ENCODE measurements at places on chromosomes 6 and 20. TPM values are rescaled to one million over a fixed set of nuclear protein-coding genes. Genes with fewer than 3 reads are reported as not detected.

The APCDD1L gene
- not detected for total RNA-seq

The TMEM217 gene
- 0.31 TPM for total RNA-seq

The MRPL14 gene
- 67.0 TPM for total RNA-seq

The LZTS3 gene
- total RNA-seq = 3.9 TPM

The ZFAND3 gene
- 24.4 TPM for total RNA-seq

DNA sequence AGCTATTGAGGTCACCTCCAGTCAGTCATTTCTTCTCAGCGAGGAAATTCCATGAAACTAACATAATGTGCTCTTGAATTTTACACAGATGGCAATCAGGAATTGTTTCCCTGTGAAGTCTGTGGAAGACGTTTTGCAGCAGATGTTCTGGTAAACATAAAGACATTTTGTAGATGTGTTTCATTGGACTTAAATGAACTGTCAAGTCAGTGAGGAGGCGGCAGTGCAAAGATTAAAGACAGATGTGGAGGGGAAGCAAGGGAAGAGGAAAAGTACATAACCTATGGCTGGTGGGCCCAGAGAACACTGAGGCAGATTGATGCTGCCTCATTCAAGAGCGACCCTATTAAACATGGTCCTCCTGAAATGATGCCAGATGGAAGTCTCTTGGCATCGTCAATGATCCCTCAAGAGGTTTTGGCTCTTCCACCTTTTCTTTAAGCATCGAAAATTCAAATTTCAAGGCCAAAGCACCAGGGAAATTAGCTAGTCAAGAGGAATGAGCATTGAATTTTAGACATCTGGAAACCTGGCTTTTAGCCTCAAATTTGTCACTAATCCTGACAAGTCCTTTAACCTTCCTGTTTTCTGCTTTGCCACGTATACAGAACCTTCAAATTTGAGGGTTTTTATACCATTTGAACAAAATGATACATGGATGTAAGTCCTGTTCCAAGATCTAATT, 20.1 kb downstream of the ZC2HC1B start:
- H3K27me3 ChIP-seq = no peaks in the 10 kb centered on the region
- H3K4me1 ChIP-seq = no peaks in the 10 kb centered on the region
- DNase-seq = no peak
- no peak overlapping the region for H3K4me3 ChIP-seq
- H3K27ac ChIP-seq = no peak overlapping the region

GRCh38 chr6:129215916-129216520, 333.1 kb downstream of the LAMA2 start:
- no peak overlapping the region for H3K4me3 ChIP-seq
- DNase-seq = no peak
- H3K36me3 ChIP-seq = no peaks in the 10 kb centered on the region
- H3K4me1 ChIP-seq = peaks cover 22% of the 10 kb centered on the region

- peaks cover 5% of the 10 kb centered on the region for H3K27me3 ChIP-seq
- H3K4me3 ChIP-seq = no peak overlapping the region
- H3K4me1 ChIP-seq = no peaks in the 10 kb centered on the region
- H3K27ac ChIP-seq = no peak overlapping the region
- no peaks in the 10 kb centered on the region for H3K36me3 ChIP-seq
- DNase-seq = no peak
These were observed 28.9 kb downstream of the PSMB9 start for GRCh38 chr6:32882879-32883250.

GRCh38 chr6:127267646-127268625, 1.3 kb downstream of the RNF146 start:
- peak overlapping the region; percentile 91 for H3K4me3 ChIP-seq
- DNase-seq = no peak
- H3K27ac ChIP-seq = peak overlapping the region; percentile 74
- peaks cover 12% of the 10 kb centered on the region for H3K4me1 ChIP-seq
- no peaks in the 10 kb centered on the region for H3K27me3 ChIP-seq

DNA sequence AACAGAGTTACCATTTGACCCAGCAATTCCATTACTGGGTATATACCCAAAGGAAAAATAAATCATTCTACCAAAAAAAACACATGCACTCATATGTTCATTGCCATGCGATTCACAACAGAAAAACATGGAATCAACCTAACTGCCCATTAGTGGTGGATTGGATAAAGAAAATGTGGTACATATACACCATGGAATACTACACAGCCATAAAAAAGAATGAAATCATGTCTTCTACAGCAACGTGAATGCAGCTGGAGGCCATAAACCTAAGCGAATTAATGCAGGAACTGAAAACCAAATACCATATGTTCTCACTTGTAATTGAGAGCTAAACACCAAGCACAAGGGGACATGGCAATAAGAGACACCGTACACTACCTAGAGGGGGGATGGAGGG, 12.5 kb downstream of the RALGAPA2 start:
- H3K36me3 ChIP-seq = no peaks in the 10 kb centered on the region
- no peak for DNase-seq
- H3K27ac ChIP-seq = no peak overlapping the region

GRCh38 chr6:75906871-75907270, 157.8 kb downstream of the MYO6 start:
- H3K36me3 ChIP-seq = no peaks in the 10 kb centered on the region
- DNase-seq = no peak
- H3K27me3 ChIP-seq = no peaks in the 10 kb centered on the region

- H3K4me3 ChIP-seq = no peak overlapping the region
- H3K27ac ChIP-seq = no peak overlapping the region
- H3K36me3 ChIP-seq = no peaks in the 10 kb centered on the region
- no peaks in the 10 kb centered on the region for H3K4me1 ChIP-seq
- DNase-seq = no peak
These were observed 60.5 kb downstream of the RSPH3 start for GRCh38 chr6:158939255-158940159.

- no peaks in the 10 kb centered on the region for H3K36me3 ChIP-seq
- H3K4me3 ChIP-seq = no peak overlapping the region
- no peaks in the 10 kb centered on the region for H3K27me3 ChIP-seq
- H3K27ac ChIP-seq = no peak overlapping the region
- H3K4me1 ChIP-seq = no peaks in the 10 kb centered on the region
These were observed 129.0 kb downstream of the CFAP61 start for GRCh38 chr20:20181322-20181721.

GRCh38 chr6:148551226-148551625, 195.6 kb upstream of the UST start:
- H3K27ac ChIP-seq = no peak overlapping the region
- peaks cover 22% of the 10 kb centered on the region for H3K36me3 ChIP-seq
- no peaks in the 10 kb centered on the region for H3K27me3 ChIP-seq
- no peak for DNase-seq
- H3K4me1 ChIP-seq = no peaks in the 10 kb centered on the region

- H3K27ac ChIP-seq = no peak overlapping the region
- H3K27me3 ChIP-seq = peaks cover 12% of the 10 kb centered on the region
- no peak overlapping the region for H3K4me3 ChIP-seq
- DNase-seq = peak; percentile 36
These were observed 21.7 kb upstream of the MYT1 start for GRCh38 chr20:64142590-64142989.

- peak overlapping the region; percentile 96 for H3K27ac ChIP-seq
- H3K36me3 ChIP-seq = peaks cover 47% of the 10 kb centered on the region
- H3K4me1 ChIP-seq = peaks cover 21% of the 10 kb centered on the region
- H3K27me3 ChIP-seq = no peaks in the 10 kb centered on the region
- DNase-seq = no peak
These were observed 704 bp downstream of the TOP1 start for GRCh38 chr20:41029150-41029901.

GRCh38 chr6:157535340-157536222, 154.6 kb downstream of the ZDHHC14 start:
- peak overlapping the region; percentile 14 for H3K4me3 ChIP-seq
- peak; percentile 88 for DNase-seq
- no peaks in the 10 kb centered on the region for H3K36me3 ChIP-seq
- no peaks in the 10 kb centered on the region for H3K27me3 ChIP-seq
- H3K27ac ChIP-seq = peak overlapping the region; percentile 92

Measured in SJSA1 (cell line).